ENCODE measurements at places on chromosomes 4 and X. TPM values are rescaled to one million over a fixed set of nuclear protein-coding genes. Genes with fewer than 3 reads are reported as not detected.

The DRD5 gene
- not detected for total RNA-seq

The CXCL5 gene
- 0.08 TPM for total RNA-seq

The CXCL9 gene
- 0.35 TPM for total RNA-seq

The PRMT9 gene
- 4.2 TPM for total RNA-seq

The RTL9 gene
- 0.38 TPM for total RNA-seq

The WNK3 gene
- total RNA-seq, result 0.73 TPM

Measured in Right ventricle myocardium inferior (tissue), 1 donor.